ENCODE measurements at places on chromosomes 16 and 17. TPM values are rescaled to one million over a fixed set of nuclear protein-coding genes. Genes with fewer than 3 reads are reported as not detected.

The GNAO1 gene
- 0.38 TPM for total RNA-seq

The EFCAB13 gene
- 2.5 TPM for total RNA-seq

The TNS4 gene
- total RNA-seq: 178 TPM

The SLC35G6 gene
- total RNA-seq: not detected

The SP6 gene
- 2.8 TPM for total RNA-seq

The C1QTNF8 gene
- total RNA-seq: not detected

The SLC5A11 gene
- total RNA-seq: 0.31 TPM

The KRT20 gene
- total RNA-seq: 0.28 TPM

The TMEM94 gene
- 49.8 TPM for total RNA-seq

The NEK8 gene
- total RNA-seq: 4.8 TPM

The FBXO47 gene
- not detected for total RNA-seq

The HIC1 gene
- total RNA-seq: 1.6 TPM

The B3GNT9 gene
- total RNA-seq: 5.4 TPM

The SALL1 gene
- 0.11 TPM for total RNA-seq

The PRSS21 gene
- total RNA-seq: not detected

The MYH2 gene
- total RNA-seq: not detected

The GCGR gene
- total RNA-seq: 0.18 TPM

The CPHXL2 gene
- total RNA-seq: not detected

The BICDL2 gene
- total RNA-seq: not detected

The KLHL36 gene
- total RNA-seq: 17.5 TPM

The AGRP gene
- not detected for total RNA-seq

The PRDM7 gene
- total RNA-seq: not detected
